ENCODE measurements at places on chromosomes 6 and 20. TPM values are rescaled to one million over a fixed set of nuclear protein-coding genes. Genes with fewer than 3 reads are reported as not detected.

TENT5A gene
- total RNA-seq: 45.7 TPM

SCUBE3 gene
- 26.5 TPM for total RNA-seq

SALL4 gene
- total RNA-seq: under 0.01 TPM

MCHR2 gene
- not detected for total RNA-seq

GABRR1 gene
- total RNA-seq: not detected

PRSS16 gene
- total RNA-seq: 0.19 TPM

APOBEC2 gene
- total RNA-seq: not detected

HLA-F gene
- 3.8 TPM for total RNA-seq

LTB gene
- 0.28 TPM for total RNA-seq

SMIM13 gene
- 12.5 TPM for total RNA-seq

MUCL3 gene
- total RNA-seq: not detected

TAF4 gene
- 2.7 TPM for total RNA-seq

TBX18 gene
- 37.5 TPM for total RNA-seq

EGFL8 gene
- 1.4 TPM for total RNA-seq

ISM1 gene
- total RNA-seq: not detected

FOXC1 gene
- 2.3 TPM for total RNA-seq

CENPQ gene
- 7.0 TPM for total RNA-seq

BPIFA1 gene
- not detected for total RNA-seq

HLA-DRB5 gene
- total RNA-seq: not detected

SRF gene
- 16.1 TPM for total RNA-seq

BPIFA3 gene
- not detected for total RNA-seq

MLIP gene
- total RNA-seq: not detected

BTNL2 gene
- not detected for total RNA-seq

RNF182 gene
- 9.0 TPM for total RNA-seq

CCDC28A gene
- total RNA-seq: 12.4 TPM

GPANK1 gene
- 22.2 TPM for total RNA-seq

LY6G6F gene
- total RNA-seq: not detected

C20orf141 gene
- total RNA-seq: not detected

SIRPB1 gene
- total RNA-seq: 2.5 TPM

TRIM10 gene
- under 0.01 TPM for total RNA-seq

RBPJL gene
- total RNA-seq: not detected

TP53TG5 gene
- total RNA-seq: not detected

COL21A1 gene
- total RNA-seq: 0.38 TPM

AIF1 gene
- not detected for total RNA-seq

HFE gene
- 13.0 TPM for total RNA-seq

DEFB132 gene
- not detected for total RNA-seq
